Activated T-helper 9 cell treated with anti-CD3 and anti-CD28 coated beads, Interleukin-2, amount 50 U/mL, for 16 hours (primary cell): ENCODE measurements at places on chromosomes 13 and 19.
A peak's percentile ranks its signal among the peaks of the same experiment; 100 is the strongest.

- DNase-seq, result peak; percentile 66
These were observed 595 bp upstream of the GPR183 start for GRCh38 chr13:99307648-99308339.

DNA sequence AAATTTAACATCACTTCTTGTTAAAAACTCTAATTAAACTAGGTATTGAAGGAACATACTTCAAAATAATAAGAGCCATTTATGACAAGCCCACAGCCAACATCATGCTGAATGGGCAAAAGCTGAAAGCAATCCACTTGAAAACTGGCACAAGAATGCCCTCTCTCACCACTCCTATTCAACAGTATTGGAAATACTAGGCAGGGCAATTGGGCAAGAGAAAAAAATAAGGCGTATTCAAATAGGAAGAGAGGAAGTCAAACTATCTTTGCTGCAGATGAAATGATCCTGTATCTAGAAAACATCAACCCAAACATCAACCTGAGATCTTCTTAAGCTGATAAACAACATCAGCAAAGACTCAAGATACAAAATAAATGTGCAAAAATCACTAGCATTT, 15.6 kb upstream of the LILRB1 start:
- DNase-seq, result no peak

GRCh38 chr19:16160943-16161560, 12.3 kb downstream of the CIB3 start:
- DNase-seq, result no peak

- no peak for DNase-seq
These were observed 18.7 kb downstream of the UNC13A start for GRCh38 chr19:17669419-17669818.

DNA sequence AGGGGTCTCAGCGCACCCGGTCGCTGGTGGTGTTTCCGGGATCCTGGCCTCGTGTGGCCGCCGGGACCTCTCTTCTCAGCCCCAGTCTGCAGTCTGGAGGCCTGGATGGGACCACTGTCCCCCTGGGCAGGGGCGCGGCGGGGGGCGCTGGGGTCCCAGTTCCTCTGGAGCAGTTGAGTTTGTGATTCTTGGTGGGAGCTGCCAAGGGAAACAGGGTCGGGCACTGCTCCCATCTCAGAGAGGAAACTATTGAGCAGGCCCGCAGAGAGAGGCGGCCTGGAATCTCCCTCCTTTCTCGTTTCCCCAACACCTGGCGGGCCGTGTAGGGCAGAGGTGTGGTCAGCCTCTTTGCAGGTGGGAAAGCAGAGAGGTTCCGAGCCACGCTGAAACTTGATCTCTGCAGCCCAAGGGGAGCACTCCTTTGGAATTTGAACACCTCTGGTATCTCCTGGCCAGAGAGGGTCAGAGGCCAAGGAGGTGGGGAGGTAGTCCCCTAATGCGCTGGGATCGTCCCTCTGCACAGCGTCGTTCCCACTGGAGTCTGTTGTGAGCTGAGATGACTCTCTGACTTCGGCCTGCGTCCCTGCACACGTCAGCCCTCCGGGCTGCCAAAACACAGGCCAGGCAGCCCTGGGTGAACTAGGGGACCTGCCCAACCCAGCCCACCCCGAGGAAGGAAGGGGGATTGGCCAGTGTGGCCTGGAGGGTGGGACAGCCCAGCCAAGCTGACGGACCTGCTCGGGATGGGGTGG, 741 bp downstream of the PLEKHF1 start:
- DNase-seq, result no peak
